ENCODE measurements at places on chromosomes 3 and 15.

- DNase-seq = no peak
Observed at GRCh38 chr3:105210141-105210540, 156.6 kb upstream of the ALCAM start.

DNA sequence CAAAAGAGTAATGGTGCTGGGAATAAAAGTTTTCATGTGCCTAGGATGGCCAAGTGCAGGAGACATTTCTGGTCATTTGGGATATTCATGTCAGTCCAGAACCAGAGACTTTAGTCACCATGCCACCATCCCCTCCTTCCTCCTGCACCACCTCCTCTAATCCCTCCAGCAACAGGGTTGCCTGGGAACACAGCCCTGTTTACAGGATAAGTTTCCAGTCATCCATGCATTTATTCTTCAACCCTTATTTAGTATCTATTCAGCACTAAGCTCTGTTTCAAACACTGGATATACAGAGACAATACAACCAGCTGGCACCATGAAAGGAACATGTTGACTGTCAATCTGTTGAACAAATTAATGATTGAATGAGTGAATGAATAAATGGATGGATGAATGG, 211.7 kb downstream of the CLSTN2 start:
- no peak for DNase-seq

GRCh38 chr15:78177447-78177873, 28.3 kb downstream of the IDH3A start:
- DNase-seq = no peak

- DNase-seq = no peak
Observed at GRCh38 chr3:61861410-61861809, 300.0 kb downstream of the PTPRG start.

GRCh38 chr15:91142106-91142744, 42.2 kb downstream of the SV2B start:
- no peak for DNase-seq

DNA sequence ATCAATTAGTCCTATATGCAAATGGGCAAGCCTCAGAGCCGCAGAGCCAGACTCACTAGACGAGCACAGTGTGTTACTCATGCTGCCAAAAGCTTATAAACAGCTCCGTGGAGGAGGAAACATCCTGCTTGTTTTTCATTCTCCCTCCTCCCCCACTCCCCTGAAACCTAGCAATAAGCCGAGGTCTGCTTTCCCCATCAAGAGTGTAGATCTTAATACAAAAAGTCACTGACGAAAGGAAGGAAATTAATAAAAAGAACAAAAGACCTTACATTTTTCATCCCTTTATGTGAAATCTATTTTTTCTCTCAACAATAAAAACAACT, 88.5 kb downstream of the XXYLT1 start:
- no peak for DNase-seq

- DNase-seq = no peak
Observed at GRCh38 chr15:83018436-83018835, 7.0 kb upstream of the C15orf40 start.

- no peak for DNase-seq
Observed at GRCh38 chr3:38743043-38743442, 73.0 kb downstream of the SCN10A start.

GRCh38 chr15:81897057-81897677, 148.7 kb downstream of the MEX3B start:
- DNase-seq = no peak

DNA sequence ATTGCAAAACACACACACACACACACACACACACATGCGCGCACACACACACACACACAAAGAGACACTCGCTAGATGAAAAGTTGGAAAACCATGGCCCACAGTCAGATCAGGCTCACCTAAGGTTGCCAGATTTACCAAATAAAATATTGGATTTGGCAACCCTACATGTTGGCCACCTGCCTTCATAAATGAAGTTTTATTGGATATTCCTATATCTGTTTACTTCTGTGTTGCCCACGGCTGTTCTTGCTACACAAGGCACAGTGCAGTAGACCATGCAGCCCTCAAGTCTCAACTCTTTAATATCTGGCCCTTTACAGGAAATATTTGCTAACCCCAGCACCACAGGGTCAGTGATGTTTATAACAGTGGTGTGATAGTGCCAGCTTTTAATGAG, 445.0 kb upstream of the PROK2 start:
- DNase-seq = no peak

GRCh38 chr15:91472316-91472756, 372.3 kb downstream of the SV2B start:
- no peak for DNase-seq

GRCh38 chr3:41710646-41711388, 251.1 kb downstream of the ULK4 start:
- DNase-seq = no peak

GRCh38 chr15:34582461-34583371, 735 bp downstream of the GOLGA8B start:
- peak; percentile 24 for DNase-seq

DNA sequence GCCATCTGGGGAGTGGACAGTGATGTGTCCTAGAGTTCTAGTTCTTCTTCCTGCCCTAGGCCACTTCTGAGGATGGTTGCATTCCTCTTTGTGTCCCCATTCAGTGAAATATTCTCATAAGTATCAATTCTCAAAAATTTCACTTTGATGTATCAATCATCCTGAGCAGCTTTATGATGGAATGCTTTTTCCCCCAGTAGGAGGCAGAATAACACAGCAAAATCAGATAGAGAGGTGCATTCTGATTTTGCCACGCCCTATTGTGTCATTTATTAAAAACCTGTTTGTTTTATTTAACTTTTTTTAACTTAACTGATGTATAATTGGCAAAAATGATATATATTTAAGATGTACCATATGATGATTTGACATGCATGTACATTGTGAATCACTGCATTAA, 656.0 kb upstream of the GRM7 start:
- peak; percentile 24 for DNase-seq

DNA sequence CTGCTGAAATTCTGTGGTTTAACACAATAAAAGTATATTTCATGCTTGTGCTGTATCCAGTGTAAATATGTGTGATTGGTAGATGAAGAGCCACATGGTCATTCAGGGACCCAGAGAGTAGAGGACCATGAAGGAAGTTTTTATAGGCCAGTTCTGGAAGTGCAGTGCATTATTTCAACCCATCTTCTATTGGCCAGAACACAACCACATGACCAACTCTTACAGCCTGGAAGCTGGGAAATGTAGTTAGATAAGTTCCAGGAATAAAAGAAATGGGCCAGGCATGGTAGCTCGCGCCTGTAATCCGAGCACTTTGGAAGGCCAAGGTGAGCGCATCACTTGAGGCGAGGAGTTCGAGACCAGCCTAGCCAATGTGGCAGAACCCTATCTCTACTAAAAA, 21.4 kb upstream of the PRTG start:
- no peak for DNase-seq

All from naive B cell (primary cell).